ENCODE measurements at places on chromosomes 2 and 18.

GRCh38 chr18:62998443-62998842 is 283.1 kb downstream of the PHLPP1 start:
- DNase-seq = no peak

GRCh38 chr18:76973520-76974266 is 151.3 kb downstream of the ZNF236 start:
- no peak for DNase-seq

DNA sequence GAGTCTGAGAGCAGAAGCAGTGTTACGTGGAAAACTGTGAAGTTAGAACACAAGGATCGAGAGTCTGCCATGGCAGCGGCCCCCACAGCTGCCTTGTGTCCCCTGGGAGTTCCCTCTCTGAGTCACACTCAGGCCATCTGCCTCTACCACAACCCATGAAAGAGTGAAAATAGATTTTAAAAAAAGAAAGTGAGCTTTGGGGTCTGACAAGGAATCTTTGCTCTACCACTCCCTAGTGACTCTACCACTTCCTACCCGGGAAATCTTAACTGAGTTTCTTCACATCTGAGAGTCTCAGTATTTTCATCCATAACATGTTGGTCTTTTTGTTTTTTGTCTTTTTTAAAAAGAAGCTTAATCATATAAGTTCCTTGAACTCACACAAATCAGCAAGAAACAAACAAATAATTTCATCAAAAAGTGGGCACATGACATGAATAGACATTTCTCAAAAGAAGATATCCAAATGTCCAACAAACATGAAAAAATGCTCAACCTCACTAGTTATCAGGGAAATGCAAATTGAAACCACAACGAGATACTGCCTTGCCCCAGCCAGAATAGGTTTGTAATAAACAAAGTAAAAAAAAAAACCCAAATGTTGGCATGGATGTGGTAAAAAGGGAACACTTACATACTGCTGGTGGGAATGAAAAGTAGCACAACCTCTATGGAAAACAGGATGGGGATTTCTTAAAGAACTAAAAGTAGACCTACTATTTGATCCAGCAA is 2.4 kb upstream of the MSGN1 start:
- no peak for DNase-seq

- no peak for DNase-seq
These were observed 21.1 kb downstream of the TBC1D8 start for GRCh38 chr2:101130081-101130480.

DNA sequence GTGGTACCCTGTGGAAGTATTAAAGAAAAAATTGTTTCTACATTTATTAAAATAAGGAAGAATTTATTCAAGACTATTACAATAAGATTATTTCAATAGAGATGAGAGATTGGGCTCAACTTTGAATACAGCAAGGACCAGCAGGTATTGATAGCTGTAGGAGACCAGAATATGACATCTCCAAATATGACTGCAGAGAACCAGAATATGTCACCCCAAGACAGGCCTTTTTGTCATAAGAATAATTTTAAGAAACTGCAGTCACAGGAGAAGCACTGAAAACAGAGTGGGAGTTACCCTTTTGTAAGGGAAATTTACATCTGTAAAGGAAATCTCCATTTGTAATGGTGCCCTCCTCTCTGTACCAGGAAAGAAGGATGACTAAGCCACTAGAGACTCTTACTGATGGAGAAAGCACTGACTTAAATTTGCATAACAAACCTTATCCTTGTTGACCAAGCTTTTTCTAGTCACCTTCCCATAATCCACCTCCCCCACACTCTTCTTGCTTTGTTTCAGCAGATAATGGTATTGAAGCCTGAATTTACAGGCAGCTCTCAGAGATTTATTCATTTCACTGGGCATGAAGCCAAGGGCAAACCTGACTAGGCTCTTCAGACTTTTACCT is 145.1 kb upstream of the RMP24 start:
- DNase-seq = no peak

GRCh38 chr2:98446850-98447249 is 2.2 kb downstream of the INPP4A start:
- no peak for DNase-seq
